ENCODE measurements at places on chromosomes 7 and 10.

DNA sequence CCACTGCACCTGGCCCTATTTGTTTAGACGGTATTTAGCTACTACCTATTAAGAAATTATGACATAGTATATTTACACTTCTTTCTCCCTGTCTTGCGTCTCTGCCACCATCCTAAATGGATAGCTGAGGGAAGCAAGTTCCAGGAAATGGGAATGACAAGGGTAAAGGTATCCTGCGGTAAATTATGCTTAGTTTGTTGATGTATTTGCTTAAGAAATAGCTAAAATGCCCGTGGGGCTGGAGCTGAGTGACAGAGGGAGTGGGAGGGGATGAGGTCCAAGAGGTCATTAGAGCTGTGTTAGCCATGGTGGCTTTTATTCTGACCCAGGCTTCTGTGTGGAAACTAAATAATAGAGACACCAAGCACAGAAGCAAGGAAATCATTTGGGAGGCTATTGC lies 29.0 kb upstream of the UBE2D1 start:
- no peak for DNase-seq
- no peaks in the 10 kb centered on the region for H3K4me1 ChIP-seq
- no peak overlapping the region for H3K4me3 ChIP-seq
- H3K27ac ChIP-seq = no peak overlapping the region

DNA sequence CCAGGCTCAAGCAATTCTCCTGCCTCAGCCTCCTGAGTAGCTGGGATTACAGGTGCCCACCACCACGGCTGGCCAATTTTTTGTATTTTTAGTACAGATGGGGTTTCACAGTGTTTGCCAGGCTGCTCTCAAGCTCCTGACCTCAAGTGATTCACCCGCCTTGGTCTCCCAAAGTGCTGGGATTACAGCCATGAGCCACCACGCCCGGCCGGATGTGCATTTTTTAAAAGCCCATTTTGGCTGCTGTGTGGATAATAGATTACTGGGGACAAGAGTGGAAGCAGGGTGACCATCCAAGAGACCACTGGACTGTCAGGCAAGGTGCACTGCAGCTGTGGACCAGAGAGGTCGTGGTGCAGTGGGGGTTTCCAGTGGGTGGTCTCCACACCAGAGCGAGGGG lies 21.4 kb downstream of the HKDC1 start:
- peaks cover 9% of the 10 kb centered on the region for H3K4me1 ChIP-seq
- no peaks in the 10 kb centered on the region for H3K36me3 ChIP-seq
- no peak overlapping the region for H3K4me3 ChIP-seq
- no peak for DNase-seq
- H3K27ac ChIP-seq = no peak overlapping the region

DNA sequence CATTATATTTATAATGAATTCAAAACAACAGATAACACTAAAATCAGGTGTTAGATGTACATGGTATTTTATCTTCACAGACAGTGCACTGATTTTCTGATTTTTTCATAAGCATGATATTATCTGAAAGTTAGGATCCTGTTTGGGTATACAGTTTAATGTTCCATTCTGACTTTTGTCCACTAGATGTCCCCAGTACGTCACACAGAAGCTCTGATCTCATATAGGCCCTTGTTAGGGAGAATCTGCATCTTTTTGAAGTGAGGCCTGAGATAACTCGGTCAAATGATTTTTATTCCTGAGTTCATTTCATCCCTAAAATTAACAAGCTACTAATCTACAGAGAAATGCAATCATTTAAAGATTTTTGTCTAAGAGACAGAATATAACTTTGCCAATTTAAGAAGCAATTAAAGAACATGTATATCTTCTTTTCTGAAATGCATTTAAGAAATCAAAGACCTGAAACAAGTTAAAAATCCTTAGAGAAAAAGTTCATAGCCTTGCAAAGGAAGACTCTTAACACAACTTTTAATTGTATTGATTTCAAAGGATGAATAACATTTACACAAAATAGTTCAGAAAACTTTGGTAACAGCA lies 72.0 kb upstream of the TES start:
- H3K27ac ChIP-seq = no peak overlapping the region
- no peak overlapping the region for H3K4me3 ChIP-seq
- peaks cover 3% of the 10 kb centered on the region for H3K4me1 ChIP-seq
- H3K27me3 ChIP-seq = peaks cover 2% of the 10 kb centered on the region

DNA sequence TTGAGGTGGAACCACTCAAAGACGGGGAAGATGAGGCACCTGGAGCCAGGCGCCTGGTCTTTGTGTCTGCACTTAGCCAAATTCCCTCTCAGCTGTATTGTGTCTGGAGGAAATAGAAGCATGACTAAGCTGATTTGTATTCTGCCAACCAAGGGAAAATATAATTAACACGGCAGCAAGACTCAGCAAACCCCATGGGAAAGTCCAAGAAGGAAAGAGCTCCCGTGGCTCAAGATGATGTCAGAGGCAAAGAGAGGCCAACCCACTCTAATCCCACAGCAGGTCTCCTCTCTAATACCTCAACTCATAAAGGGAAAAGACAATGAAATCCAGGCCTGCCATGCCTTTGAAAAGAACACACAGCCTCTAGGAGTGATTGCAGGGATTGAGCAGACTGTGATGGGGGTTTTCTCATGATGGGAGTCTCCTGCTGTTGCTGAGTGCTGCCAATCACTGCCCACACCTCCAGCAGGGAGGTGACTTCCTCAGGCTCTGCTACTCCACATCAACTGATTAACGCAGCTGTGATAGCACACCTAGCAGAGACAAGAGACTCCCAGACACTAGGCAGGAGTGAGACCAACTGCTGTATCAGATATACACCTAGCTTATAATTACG lies 255.5 kb upstream of the C7orf33 start:
- peaks cover 35% of the 10 kb centered on the region for H3K27me3 ChIP-seq
- no peak for DNase-seq
- H3K27ac ChIP-seq = no peak overlapping the region
- H3K36me3 ChIP-seq = no peaks in the 10 kb centered on the region

DNA sequence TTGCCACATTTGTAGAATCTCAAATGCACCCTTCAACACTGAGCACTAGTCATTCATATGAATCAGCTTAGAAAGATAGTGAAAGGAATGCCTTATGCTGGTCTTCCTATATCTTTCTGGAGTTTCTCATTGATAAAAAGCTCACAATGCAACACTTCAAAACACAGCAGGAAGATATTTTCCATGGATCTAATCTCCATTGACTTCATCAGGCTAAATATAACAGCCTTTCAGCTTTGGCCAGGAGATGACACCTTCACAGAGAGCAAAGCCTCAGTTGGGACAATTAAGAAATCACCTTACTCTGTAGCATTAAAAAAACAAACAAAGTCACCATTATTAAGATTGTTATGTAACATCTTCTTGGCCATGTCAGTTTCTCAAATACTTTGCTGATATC lies 6.7 kb downstream of the NRP1 start:
- H3K4me3 ChIP-seq = no peak overlapping the region
- DNase-seq = no peak
- H3K27me3 ChIP-seq = peaks cover 44% of the 10 kb centered on the region
- H3K36me3 ChIP-seq = no peaks in the 10 kb centered on the region
- H3K27ac ChIP-seq = no peak overlapping the region
- H3K4me1 ChIP-seq = peaks cover 10% of the 10 kb centered on the region

All from activated CD4-positive, alpha-beta memory T cell treated with anti-CD3 and anti-CD28 coated beads for 36 hours (primary cell).